LHCN-M2 (cell line): ENCODE measurements at places on chromosomes 3 and 15. TPM values are rescaled to one million over a fixed set of nuclear protein-coding genes. Genes with fewer than 3 reads are reported as not detected.

HTR3E gene
- not detected in 2 replicates for total RNA-seq

- no peak for DNase-seq
Observed at GRCh38 chr3:50602595-50603191, 8.9 kb downstream of the CISH start.

DNA sequence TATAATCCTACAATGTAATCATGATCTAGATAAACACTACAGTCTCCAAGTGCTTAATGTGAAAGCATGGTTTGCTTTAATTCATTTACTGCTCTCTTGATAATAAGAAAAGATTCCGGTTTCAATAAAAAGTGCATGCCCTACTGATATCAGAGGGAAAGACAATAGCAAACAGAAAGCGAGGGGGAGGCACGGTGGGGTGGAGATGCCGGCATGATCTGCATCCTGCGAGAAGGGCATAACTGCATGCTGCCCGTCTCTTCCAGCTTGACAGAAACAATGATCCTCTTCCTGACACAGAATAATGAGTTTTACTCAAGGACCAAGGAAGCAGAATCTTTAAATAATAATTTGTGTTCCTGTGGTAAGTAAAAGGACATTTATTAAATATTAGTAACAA, 51.7 kb downstream of the GOLIM4 start:
- no peak for DNase-seq

SCAANT1 gene
- not detected in 2 replicates for total RNA-seq

GRCh38 chr3:128173849-128174248, 20.6 kb downstream of the EEFSEC start:
- no peak for DNase-seq

PLOD2 gene
- 197 and 249 TPM in 2 replicates for total RNA-seq

DNA sequence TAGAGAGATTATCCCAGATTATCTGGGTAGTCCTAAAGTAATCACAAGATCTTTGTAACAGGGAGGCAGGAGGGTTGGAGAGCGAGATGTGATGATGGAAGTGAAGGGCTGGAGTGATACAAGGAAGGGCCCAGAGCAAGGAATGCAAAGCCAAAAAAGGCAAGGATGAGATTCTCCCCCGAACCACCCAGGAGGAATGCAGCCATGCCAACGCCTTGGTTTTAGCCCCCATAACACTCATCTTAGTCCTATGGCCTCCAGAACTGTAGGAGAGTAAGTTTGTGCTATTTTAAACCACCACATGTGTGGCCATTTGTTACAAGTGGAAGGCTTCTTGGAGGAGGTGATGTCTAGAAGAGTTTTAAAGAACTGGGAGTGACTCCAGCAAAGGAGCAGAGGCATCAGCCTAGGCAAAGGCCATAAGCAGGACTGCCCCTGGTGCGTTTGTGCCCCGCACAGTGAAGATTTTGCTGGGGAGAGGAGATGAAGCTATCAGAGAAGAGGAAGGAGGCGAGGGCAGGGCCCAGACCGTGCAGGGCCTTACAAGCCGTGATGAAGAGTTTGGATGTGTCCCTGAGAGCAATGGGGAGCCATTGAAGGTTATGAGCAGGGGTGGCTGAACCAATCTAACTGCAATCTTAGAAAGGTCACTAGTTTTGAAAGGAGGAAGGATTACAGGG, 25.3 kb upstream of the CORO2B start:
- DNase-seq, result no peak

OSTN gene
- 0.06 TPM in 1 of 2 replicates, not detected in the other for total RNA-seq

GRCh38 chr3:185978516-185978915, 40.7 kb upstream of the TRA2B start:
- DNase-seq, result no peak

C3orf52 gene
- 6.2 and 6.7 TPM in 2 replicates for total RNA-seq

VGLL3 gene
- total RNA-seq, result 31.3 and 41.0 TPM in 2 replicates

- DNase-seq, result no peak
Observed at GRCh38 chr3:109316162-109316730, at the start of gene DPPA2. Gene DPPA2 (minus strand): TSS chr3:109316517. CDS start chr3:109314542, 1,975 bp downstream.

TMEM212 gene
- not detected in 2 replicates for total RNA-seq

GRCh38 chr3:181554233-181554765, 157.4 kb upstream of the SOX2 start:
- DNase-seq, result no peak

- DNase-seq, result no peak
Observed at GRCh38 chr3:127439621-127440020, 150.9 kb downstream of the TPRA1 start.

DNA sequence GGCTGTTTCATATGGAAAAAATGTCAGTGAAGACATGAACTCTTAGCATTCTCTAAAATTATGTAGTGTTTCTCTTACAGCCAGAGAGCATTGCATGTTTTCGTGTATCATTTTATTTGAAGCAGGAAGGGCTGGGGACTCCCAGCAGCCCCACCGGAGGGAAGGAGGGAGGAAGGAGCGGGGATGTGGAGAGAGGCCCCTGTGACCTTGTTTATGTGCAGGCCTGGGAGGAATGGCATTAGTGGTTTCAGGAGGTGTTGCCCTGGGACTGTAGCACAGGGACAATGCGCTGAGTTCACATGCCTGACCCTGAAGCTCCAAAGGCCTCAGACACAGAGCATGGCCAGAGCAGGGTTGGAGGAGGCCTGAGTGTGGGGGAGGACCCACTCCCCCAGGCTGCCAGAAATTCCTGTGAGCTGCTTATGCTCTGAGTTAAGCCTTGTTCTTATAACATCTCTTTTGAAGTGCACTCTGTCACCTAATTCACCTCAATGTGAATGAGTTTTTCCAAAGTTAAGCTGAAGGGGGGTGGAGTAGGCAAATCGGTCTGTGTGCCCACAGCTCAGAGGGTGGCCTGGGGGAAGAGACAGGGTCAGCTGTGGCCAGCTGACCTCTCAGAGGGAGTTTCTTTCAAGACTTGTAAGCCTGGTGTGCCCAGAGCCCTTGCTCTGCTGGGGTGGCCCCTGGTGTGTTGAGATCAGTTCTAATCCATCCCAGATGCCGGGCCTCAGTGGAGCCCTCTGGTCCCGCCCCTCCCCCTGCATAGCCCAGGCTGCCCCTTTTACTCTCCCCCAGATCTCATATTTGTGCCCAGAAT, 3.9 kb upstream of the RNU6-1 start:
- DNase-seq, result no peak

DNA sequence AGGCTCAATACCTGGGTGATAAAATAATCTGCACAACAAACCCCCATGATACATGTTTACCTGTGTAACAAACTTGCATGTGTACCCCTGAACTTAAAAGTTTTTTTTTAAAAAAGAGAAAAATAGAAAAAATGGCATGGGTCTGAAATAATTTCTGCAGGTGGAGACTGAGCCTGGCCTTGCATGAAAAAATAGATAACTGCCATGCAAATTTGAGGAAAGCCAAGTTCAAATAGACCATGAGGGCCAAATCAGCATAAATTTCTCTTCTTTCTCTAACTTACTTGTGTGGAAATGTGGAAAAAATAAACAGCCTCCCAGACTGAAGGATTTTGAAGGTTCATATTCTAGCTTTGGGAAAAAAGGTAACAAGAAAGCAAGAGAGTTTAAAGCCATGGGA, 744 bp upstream of the ACKR4 start:
- DNase-seq, result no peak

CMTM7 gene
- total RNA-seq, result 11.3 and 12.4 TPM in 2 replicates

DNA sequence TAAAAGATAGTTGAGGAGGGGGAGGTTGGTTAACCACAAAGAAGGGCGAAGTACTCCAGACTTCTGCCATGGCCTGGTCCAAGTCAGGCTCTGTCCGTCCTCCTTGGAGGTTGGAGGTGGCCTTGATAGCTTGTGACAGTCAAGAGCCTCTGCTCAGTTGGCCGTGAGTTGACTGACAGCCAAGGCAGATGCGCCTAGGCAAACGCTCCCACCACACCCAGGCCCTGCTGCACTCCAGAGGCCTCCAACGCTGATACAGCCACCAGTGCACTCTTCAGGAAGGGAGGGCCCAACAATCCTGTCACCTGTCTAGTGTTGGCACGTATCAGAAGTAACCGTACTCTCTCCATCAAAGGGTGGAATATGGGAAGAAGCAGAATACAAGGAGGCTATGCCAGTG, 9.3 kb downstream of the RBPMS2 start:
- DNase-seq, result no peak

DNA sequence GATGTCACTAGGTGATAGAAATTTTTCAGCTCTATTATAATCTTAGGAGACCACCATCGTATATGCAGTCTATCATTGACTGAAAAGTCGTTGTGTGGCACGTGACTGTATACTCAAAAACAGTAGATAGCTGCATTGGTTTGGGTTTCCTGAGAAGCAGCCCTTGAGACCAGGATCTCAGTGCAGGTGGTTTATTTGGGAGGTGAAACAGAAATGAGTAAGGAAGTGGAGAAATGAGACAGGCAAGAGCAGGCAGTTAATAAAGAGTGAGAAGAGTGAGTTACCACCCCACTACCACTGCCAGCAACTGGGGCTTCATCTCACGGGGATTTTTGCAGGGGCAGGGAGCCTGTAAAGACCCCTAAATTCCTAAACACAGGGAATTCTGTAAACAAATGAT, 221.0 kb downstream of the SHQ1 start:
- no peak for DNase-seq

DNA sequence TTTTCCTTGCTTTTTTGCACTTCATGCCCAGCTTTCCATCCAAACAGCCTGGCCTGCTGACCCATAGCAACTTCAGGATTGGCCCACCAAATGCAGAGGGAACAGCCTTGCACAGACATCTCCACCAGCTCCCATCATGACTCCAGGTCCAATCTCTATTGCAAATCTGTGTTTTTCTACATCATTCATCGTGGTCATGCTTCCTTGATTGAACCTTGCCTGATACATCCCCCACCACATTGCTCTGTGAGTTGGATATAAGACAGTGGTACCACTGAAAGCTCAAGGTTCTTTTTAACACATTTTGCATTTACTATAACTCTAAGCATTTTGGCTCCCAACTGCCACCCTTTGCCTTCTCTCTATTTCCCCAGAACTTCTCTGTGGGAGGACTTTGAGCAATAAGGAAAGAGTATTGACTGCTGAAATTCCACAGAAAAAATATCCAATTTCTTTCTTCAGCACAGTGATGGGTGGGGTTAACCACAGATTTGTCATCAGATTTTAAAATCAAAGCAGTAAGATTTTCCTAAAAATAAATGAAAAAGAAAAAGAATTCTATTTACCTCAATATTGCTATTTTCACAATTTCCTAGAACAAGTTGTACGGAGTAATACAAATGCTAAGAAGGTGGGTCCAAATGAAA, 114.6 kb upstream of the GALNT15 start:
- DNase-seq, result no peak

DNA sequence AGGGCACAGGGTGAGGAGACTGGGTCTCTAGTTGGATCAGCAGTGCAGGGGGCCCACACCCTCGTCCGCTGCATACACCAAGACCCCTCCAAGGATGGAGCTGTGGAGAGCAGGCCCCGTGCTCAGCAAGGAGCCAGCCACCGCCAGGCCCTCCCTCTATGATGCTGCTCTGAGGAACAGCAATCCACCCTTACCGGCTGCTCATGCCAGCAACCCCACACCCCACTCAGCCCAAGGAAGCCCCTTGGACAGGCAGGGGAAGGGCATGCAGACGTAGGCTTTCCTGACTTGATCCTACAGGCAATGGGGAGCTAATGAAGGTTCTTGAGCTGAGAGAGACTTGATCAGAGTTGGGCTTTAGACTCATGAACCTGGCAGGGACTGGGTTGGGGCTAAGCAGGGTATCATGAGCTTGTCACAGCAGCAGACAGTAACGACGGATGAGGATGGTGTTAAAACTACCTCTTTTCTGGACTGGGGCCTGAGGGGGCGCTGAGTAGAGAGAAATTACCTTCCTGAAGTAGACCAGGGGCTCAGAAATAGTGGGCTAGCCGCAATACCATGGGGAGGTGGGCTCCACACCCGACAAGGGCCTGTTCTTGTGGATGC, 50.5 kb upstream of the FGD5 start:
- DNase-seq, result no peak

PRTG gene
- 2.6 and 4.7 TPM in 2 replicates for total RNA-seq

- no peak for DNase-seq
Observed at GRCh38 chr3:61875046-61875844, 313.9 kb downstream of the PTPRG start.

- no peak for DNase-seq
Observed at GRCh38 chr15:40054605-40054854, 15.5 kb upstream of the SRP14 start.

- no peak for DNase-seq
Observed at GRCh38 chr3:13825311-13825579, 54.6 kb downstream of the WNT7A start.

DNA sequence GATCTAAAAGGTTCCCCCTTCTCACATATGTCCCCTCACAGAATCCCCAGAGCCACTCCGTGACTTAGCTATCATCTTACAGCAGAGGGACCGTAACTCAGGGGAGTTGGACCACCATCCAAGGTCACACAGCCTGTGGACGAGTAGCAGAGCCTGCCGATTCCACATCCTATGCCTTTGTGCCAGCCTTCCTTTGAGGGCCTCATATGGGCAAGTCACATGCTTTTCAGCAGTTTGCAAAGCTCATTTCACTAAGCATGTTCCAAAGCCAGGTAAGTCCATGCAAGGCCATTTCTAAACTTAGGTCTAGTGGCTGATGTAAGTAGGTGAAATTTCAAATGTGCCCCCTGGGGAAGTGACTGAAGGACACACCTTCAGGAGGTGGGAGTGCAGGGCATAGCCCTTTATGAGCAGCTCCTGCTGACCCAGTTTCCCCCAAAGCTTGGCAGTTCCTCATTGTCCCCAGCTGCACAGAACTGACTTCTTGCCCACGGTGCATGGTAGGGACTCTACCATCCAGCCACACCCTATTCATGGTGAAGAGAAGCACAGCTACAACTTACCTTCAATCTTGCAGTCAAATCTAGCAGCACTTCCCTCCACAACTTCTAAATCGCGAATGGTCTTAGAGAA, 33.3 kb upstream of the HACD2 start:
- no peak for DNase-seq

DNA sequence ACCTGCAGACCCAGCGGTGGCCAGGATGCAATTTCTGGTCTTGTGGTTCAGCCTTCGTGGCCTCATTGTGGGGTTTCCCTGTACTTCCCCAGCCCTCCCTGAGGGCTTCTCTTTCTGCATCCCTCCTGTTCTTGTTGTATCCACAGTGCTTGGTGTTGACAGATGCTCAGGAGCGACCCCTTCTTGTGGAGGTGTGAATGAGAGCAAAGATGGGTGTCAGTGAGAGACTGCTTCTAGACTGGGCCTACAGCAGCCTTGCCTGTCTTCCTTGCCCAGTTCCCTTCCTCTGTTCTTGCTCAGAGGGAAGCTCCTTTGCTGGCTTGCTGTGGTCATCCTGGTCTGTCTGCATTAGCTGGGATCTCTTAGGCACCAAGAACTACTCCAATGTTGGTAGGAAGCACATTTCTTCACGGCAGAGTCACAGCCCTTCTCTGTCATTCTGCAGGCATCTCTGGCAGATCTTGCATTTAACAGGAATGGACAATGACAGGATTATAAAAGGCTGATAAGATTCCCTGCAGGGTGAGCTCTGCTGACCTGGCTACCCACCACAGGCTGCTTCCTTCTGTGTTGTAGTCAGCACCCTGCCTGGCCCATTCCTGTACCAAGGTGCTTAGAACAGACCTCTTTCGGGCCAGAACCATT, 317.8 kb upstream of the C2CD4B start:
- peak; percentile 43 for DNase-seq

GMPS gene
- total RNA-seq, result 73.2 and 84.3 TPM in 2 replicates

DNA sequence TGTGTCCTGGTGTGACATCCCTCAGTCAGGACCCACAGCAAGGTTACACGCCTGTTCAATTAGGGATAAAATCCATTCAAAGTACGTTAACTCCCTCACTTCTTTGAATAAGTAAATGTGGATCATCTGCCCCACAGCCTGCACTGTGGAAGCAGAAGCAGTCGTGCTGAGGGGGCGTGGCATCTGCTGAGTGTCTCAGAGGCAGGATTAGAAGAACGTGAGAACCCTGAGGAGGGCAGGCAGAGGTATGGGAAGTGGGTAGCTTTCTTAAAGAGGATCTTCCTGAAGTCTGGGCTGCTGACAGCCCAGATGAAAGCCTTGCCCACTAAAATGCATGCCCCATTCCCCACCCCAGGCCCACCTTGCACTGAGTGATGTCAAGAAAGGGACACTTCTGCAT, 28.5 kb downstream of the CRABP1 start:
- no peak for DNase-seq
